ENCODE measurements at places on chromosomes 1 and 21.

DNA sequence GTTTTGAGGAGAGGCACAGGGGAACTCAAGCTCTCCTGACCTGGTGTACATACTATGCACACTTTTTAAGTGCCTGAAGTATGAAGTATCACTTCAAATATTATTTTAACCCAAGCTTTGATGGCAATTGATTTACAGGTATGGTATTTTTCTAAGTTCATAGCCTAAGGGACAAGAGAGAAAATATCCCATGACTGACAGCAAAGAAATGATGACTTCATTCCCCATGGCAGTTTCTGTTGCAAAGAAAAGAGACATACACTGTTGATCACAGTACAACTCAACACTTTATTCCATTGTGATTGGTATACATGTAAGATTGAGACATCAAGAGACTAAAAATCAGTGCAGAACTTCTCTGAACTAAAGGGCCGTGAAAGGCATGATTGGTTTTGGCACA, 41.8 kb upstream of the BCL10 start:
- no peak for DNase-seq

GRCh38 chr1:55375617-55376258, 160.6 kb upstream of the USP24 start:
- DNase-seq: no peak

GRCh38 chr1:93384656-93385055, 38.9 kb downstream of the DR1 start:
- DNase-seq: no peak

- DNase-seq: no peak
Observed at GRCh38 chr1:218748071-218748470, 402.9 kb downstream of the TGFB2 start.

DNA sequence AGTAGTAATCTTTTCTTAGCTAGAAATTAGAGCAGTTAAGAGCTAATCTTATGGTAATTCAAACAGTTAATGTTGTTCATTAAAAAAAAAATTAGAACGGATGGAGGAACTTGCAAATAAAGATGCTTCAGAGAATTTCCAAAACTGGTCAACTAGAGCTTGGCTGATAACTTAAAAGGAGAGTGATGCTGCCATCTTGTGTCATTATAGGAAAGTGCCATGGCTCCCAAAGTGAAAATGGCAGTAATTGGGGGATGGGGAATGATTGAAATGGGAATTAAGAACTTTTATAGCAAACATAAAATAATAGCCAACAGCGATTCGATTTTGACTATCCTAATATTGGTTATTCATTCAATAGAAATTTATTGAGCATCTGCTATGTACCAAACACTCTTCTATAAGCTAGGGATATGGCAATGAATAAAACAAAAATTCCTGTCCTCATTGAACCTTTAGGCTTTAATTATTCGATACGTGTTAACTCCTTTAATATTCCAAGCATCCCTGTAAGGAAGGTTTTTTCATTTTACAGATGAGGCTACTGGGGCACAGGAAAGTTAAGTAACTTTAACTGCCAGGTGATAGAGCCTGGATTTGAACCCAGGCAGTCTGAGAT, 5.7 kb upstream of the PLPP3 start:
- DNase-seq: no peak

GRCh38 chr1:22808676-22809483, 98.2 kb downstream of the EPHB2 start:
- DNase-seq: no peak
